ENCODE measurements at places on chromosomes 11 and 22.

GRCh38 chr11:112632866-112633505 lies 328.2 kb upstream of the NCAM1 start:
- no peaks in the 10 kb centered on the region for H3K36me3 ChIP-seq
- no peak overlapping the region for H3K27ac ChIP-seq
- H3K4me3 ChIP-seq = no peak overlapping the region
- H3K4me1 ChIP-seq = no peaks in the 10 kb centered on the region
- DNase-seq = no peak

GRCh38 chr11:19920982-19921381 lies 208.3 kb downstream of the NAV2 start:
- H3K27ac ChIP-seq = no peak overlapping the region
- H3K4me3 ChIP-seq = no peak overlapping the region
- peaks cover 13% of the 10 kb centered on the region for H3K4me1 ChIP-seq
- H3K36me3 ChIP-seq = 0 out of 2 replicates have a peak, but pooled peaks cover 2% of the 10 kb centered on the region
- no peaks in the 10 kb centered on the region for H3K27me3 ChIP-seq
- DNase-seq = no peak

- H3K4me3 ChIP-seq = no peak overlapping the region
- peak; percentile 35 for DNase-seq
- no peak overlapping the region for H3K27ac ChIP-seq
Observed at GRCh38 chr22:33354928-33355327, 296.7 kb upstream of the SYN3 start.

GRCh38 chr11:44285756-44286155 lies 24.2 kb downstream of the ALX4 start:
- 0 out of 2 replicates have a peak, but pooled peaks cover 2% of the 10 kb centered on the region for H3K4me1 ChIP-seq
- H3K27ac ChIP-seq = no peak overlapping the region
- H3K36me3 ChIP-seq = no peaks in the 10 kb centered on the region
- no peak overlapping the region for H3K4me3 ChIP-seq
- peaks cover 12% of the 10 kb centered on the region for H3K27me3 ChIP-seq

- peaks cover 1% of the 10 kb centered on the region for H3K36me3 ChIP-seq
- DNase-seq = peak; percentile 72
- peak overlapping the region; percentile 82 for H3K27ac ChIP-seq
- H3K27me3 ChIP-seq = no peaks in the 10 kb centered on the region
Observed at GRCh38 chr11:96238563-96239135, 104.3 kb downstream of the MAML2 start.

DNA sequence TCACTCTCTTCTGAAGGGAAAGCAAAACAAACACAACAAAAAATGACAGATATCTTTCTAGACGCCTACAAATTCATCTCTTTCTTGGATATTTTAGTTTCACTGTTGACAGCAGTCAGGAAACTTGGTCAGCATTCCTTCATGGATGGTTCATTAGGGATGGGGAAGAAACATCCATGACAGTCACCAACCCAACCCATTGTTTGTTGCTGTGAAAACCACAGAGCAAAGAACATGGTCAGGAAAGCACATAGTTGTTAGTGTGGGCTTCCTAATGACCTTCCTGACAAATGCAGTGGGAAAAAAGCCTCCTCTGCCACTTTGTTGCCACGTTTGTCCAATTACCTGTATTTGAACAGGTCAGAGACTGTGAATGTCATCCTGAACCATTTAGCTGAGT lies 139.8 kb upstream of the SNX19 start:
- H3K27me3 ChIP-seq = peaks cover 12% of the 10 kb centered on the region
- no peaks in the 10 kb centered on the region for H3K36me3 ChIP-seq
- H3K4me1 ChIP-seq = no peaks in the 10 kb centered on the region
- H3K4me3 ChIP-seq = no peak overlapping the region

- no peaks in the 10 kb centered on the region for H3K36me3 ChIP-seq
- H3K4me3 ChIP-seq = no peak overlapping the region
- H3K27ac ChIP-seq = no peak overlapping the region
- no peaks in the 10 kb centered on the region for H3K4me1 ChIP-seq
Observed at GRCh38 chr11:112968941-112969713, 7.9 kb downstream of the NCAM1 start.

DNA sequence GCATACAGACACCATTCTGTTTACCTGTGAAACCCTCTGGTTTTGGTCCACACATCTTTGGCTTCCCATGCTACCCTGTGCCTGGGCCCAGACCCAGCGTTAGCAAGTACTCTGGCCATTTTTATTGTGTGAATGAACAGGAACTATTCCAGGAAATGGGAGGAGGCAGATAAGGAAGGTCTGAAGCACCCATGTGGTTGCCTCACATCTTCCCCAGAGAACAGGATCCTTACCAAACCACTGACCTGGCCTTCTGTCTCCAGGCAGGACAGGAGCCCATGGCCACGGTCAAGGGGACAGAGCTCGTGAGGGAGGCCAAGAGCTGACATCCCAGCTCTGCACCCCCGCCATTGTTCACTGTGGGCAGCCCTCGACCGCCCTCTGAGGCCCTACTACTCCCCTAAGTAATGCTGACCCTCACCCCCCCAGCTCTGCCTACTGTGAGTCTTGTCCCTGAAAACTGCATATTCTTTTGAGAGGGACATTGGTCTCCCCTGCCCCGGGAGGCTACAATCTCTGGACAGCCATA lies 97.7 kb upstream of the TP53I11 start:
- no peaks in the 10 kb centered on the region for H3K36me3 ChIP-seq
- peaks cover 8% of the 10 kb centered on the region for H3K27me3 ChIP-seq
- peaks cover 13% of the 10 kb centered on the region for H3K4me1 ChIP-seq
- no peak for DNase-seq

DNA sequence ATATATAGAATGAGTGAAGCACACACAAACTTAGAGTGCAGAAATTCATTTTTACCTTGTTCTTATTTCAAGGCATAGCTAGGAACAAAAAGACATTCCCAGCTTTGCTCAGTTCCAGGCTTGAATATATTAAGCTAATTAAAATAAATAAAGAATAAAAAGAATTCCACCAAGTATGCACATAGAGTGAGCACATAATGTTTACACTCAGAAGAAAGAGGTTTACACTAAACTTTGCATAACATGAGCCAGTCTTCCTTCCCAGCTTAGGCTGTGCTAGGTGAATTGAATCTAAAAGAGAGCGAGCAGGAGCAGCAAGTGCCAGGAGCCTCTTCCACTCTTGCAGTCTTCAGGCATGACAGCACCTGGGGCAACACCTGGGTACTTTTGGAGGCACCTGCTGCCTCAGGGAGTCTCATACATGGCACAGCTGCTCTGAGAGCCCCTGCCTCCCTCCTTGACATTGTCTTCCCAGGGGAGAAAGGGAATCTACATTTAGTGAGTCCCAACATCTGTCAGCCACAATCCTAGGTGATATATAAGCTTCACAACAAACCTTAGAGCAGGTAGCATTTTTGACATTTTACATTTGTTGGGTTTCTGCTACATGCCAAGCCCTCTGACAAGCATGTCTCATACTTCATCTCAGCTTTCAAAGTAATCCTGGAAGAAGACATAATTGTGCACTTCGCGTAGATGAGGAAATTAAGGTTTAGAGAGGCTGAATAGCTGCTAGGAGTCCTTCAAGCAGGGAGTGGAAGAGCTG lies 732.7 kb upstream of the TENM4 start:
- H3K36me3 ChIP-seq = no peaks in the 10 kb centered on the region
- H3K4me3 ChIP-seq = no peak overlapping the region

- no peak overlapping the region for H3K4me3 ChIP-seq
- no peak overlapping the region for H3K27ac ChIP-seq
Observed at GRCh38 chr11:77375107-77375506, 73.6 kb upstream of the GDPD4 start.

- no peak overlapping the region for H3K4me3 ChIP-seq
- DNase-seq = no peak
- H3K27ac ChIP-seq = no peak overlapping the region
- no peaks in the 10 kb centered on the region for H3K36me3 ChIP-seq
- no peaks in the 10 kb centered on the region for H3K27me3 ChIP-seq
- H3K4me1 ChIP-seq = no peaks in the 10 kb centered on the region
Observed at GRCh38 chr11:46116007-46116711, 5.1 kb downstream of the PHF21A start.

DNA sequence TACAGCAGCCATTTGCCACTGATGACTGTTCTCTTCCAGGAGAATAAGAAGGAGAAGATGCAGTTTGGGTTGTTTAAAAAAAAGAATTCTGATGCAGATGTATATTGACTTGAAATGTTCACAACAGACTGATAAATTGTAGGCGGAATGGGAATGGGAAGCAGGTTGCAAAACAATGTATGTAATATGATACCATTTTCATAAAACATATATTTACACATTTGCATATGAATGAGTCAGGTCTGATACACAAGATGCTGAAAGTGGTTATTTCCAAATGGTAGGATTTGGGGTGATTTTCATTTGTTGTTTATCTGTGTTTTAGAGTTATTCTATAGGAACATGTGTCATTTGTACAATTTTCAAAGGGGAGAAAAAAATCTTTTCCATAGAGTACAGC lies 9.0 kb upstream of the RCN1 start:
- no peak overlapping the region for H3K4me3 ChIP-seq
- H3K36me3 ChIP-seq = no peaks in the 10 kb centered on the region
- peaks cover 3% of the 10 kb centered on the region for H3K4me1 ChIP-seq
- DNase-seq = no peak

GRCh38 chr11:58958500-58958899 lies 19.2 kb downstream of the GLYATL1 start:
- no peak overlapping the region for H3K27ac ChIP-seq
- no peaks in the 10 kb centered on the region for H3K36me3 ChIP-seq
- no peaks in the 10 kb centered on the region for H3K4me1 ChIP-seq
- H3K27me3 ChIP-seq = peaks cover 1% of the 10 kb centered on the region
- no peak overlapping the region for H3K4me3 ChIP-seq

GRCh38 chr22:50206599-50206998 lies 5.8 kb downstream of the SELENOO start:
- peak; percentile 26 for DNase-seq
- peaks cover 36% of the 10 kb centered on the region for H3K36me3 ChIP-seq
- H3K27me3 ChIP-seq = no peaks in the 10 kb centered on the region
- H3K4me3 ChIP-seq = no peak overlapping the region
- H3K4me1 ChIP-seq = peaks cover 4% of the 10 kb centered on the region

DNA sequence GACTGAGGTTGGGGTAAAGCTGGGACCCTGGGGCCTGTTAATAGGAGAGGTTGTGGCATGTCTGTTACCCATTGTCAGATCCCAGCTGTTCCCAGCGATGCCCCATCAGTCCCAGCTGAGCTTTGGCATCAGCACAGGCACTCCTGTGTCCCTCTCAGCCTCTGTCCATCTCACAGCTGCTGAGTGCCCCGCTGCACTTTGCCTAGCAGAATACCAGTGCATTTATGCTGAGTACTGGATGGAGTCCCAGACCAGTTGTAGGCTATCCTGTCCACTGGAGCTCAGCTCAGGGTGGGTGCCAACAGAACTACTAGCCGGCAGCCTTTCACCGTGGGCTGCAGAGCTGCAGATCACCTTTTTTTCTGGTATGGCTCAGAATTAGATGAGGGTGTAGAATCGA lies 9.9 kb downstream of the FXYD6 start:
- H3K27me3 ChIP-seq = no peaks in the 10 kb centered on the region
- no peak for DNase-seq
- no peak overlapping the region for H3K4me3 ChIP-seq
- H3K4me1 ChIP-seq = no peaks in the 10 kb centered on the region
- H3K27ac ChIP-seq = no peak overlapping the region

- H3K27me3 ChIP-seq = peaks cover 8% of the 10 kb centered on the region
- no peak for DNase-seq
Observed at GRCh38 chr22:44407171-44407986, 90.7 kb downstream of the RTL6 start.

DNA sequence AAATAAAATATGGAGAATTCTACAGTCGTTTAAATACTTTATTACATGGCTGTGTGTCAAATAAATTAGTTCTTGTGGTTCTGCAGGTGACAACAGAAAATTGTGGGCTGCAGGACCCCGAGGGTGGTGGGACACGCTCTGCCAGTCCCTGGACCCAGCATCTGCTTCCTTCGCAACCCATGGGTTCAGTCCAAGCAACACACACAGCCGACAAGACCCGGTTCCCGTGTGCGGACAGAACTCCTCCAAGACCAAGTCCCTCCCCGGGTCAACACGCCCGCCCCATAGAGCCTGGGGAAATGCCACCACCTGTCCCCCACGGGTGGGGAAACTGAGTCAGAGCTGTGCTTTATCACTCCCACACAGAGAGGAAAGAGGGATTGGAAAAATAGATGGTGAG lies 238.9 kb downstream of the BRD1 start:
- no peaks in the 10 kb centered on the region for H3K4me1 ChIP-seq
- H3K27me3 ChIP-seq = no peaks in the 10 kb centered on the region
- no peak overlapping the region for H3K4me3 ChIP-seq
- H3K36me3 ChIP-seq = no peaks in the 10 kb centered on the region
- no peak for DNase-seq
- H3K27ac ChIP-seq = no peak overlapping the region

DNA sequence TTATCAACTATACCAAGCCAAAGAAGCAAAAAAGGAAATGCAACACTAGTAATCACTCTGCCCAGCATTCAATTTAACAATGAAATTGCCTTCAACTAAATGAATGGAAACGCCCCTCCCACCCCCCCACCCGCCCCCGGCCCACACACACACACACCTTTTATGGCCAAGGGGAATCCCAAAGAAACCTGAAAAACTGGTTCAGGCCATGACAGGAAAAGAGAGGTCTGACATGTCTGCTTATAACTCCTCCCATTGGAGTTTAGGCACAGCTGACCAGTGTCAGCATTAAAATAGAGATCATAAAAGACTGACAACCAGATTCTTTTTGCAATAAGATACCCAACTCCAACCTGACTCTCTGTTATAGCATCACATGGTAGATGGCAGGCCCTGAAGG lies 42.6 kb downstream of the ACER3 start:
- no peak overlapping the region for H3K27ac ChIP-seq
- no peak for DNase-seq
- H3K4me1 ChIP-seq = no peaks in the 10 kb centered on the region

GRCh38 chr11:14306481-14306880 lies 52.5 kb downstream of the RRAS2 start:
- H3K36me3 ChIP-seq = no peaks in the 10 kb centered on the region
- DNase-seq = no peak
- peaks cover 7% of the 10 kb centered on the region for H3K4me1 ChIP-seq
- H3K4me3 ChIP-seq = no peak overlapping the region

GRCh38 chr11:118607401-118608359 lies at the start of gene PHLDB1:
PHLDB1 (plus strand) TSS chr11:118607615; CDS start chr11:118613837, 6,222 bp downstream.
- peak within 1 kb of the TSS; percentile 90 for H3K27ac ChIP-seq
- peak; percentile 67 for DNase-seq

DNA sequence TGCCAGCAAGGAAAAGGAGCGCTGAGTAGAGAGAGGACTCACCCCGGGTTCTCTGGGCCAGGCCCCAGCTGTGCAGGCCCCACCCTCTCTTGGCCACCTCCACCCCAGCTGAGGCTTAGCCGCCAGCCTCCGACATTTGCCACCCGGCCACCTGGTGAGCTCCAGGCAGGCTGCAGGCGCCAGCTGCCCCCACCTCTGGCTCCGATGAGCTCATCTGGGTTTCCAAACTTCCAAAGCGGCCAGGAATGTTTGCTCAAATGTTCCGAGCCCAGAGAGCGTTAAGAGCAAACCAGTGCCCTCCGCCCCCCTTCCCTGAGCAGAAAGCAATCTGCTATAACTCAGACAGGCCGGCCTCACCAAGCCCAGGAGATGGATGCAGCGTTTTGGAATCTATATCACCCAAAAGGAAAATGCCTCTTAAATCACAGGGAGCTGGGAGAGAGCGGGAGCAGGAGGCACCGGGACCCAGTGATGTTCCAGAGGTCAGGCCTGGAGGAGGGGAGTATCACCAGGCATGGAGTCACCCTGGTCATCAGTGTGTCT lies 9.1 kb upstream of the MN1 start:
- no peak overlapping the region for H3K4me3 ChIP-seq
- DNase-seq = peak; percentile 68
- H3K27ac ChIP-seq = peak overlapping the region; percentile 45

All from IMR-90 (cell line).